Activated T-cell treated with anti-CD3 and anti-CD28 coated beads, Interleukin-2, amount 50 U/mL, for 24 hours (primary cell): ENCODE measurements at places on chromosomes 4 and X.
A peak's percentile ranks its signal among the peaks of the same experiment; 100 is the strongest.

DNA sequence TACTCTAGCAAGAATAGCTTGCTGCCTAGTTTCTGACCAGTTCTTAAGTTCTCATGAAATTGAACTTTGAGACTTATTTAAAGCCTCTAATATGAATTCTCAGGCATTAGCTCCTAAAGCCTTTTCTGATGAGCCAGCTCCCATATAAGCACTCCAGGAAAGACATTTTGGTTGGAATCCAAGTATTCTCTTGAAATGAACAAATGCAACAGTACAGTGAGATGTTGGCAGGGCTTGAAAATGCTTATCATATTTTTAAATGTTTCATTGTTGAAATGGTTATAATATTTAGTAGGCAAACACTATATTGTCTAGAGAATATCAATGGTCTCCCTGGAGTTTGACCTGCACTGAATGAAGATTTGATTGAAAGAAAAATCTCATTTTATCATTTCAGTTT lies 240.3 kb downstream of the ANK2 start:
- DNase-seq, result no peak

DNA sequence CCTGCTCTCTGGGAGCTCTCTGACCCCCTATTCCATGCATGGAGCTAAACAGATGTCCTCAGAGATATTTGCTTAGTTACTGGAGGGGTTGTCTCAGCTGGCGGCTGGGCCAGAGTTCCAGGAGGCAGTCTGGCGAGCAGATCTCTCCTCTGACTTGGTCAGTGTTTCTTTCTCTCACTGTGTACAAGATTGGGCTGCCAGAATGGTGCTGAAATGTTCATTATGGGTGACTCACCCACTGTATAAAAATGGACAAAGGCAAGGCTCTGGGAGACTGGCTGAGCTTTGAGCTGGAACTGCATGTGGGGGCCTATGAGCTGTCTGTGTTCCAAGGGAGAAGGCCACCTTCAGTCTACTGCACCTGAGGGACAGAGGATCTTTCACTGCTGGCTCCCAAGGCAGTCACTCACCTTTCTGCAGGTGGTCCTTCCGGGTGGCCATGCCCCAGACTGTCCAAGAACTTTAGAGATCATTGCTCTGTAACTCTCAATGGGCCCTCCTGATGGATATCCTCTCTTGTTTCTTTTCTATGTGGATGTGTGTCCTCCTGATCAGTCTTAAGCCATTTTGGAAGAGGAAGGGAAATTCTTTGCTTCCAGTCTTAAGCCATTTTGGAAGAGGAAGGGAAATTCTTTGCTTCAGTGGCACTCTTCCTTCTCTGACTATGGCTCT lies 88.2 kb downstream of the CFAP299 start:
- DNase-seq, result no peak

GRCh38 chr4:15809466-15809865 lies 31.3 kb downstream of the CD38 start:
- DNase-seq, result no peak

DNA sequence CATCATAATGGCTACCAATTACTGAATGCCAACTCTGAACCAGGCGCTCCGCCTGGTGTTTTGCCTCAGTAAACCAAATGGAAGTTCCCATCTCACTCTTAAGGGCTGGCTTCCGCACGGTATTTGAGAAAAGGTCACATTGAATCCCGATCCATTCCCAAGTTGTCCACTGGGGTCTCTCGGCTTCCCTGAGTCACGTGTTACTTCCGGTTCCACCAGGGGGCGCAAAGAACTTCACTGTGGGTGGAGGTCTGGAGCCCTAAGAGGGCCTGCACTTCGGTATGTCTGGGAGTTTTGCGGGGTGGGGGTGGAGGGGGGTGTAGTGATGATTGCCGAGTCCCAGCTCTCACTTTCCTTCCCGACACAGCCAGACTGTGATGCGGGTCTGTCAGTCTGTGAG lies 13.4 kb upstream of the NHS start:
- DNase-seq, result no peak

- DNase-seq, result no peak
Measured at GRCh38 chr4:156021298-156021697, 67.6 kb upstream of the CTSO start.

GRCh38 chrX:130393451-130394074 lies 8.1 kb upstream of the GPR119 start:
- DNase-seq, result no peak

DNA sequence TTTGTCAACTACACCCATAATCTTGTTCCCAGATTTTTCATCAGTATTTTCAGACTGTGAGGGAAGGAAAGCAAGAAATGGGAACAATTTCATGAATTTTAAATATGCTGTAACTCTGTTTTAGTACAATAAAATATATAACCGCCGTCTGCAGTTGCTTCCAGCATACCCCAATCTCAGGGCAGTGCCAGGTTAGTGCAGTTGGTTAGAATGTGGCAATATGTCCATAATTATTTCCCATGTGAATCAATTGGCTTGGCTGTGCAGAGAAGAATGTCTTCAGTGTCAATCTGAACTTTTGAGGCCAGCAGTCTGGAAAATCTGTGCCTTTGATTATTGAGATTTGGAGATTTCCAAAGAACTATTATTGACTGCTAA lies 5.0 kb upstream of the MMAA start:
- no peak for DNase-seq

GRCh38 chrX:108734426-108734825 lies 1.9 kb downstream of the IRS4 start:
- no peak for DNase-seq

DNA sequence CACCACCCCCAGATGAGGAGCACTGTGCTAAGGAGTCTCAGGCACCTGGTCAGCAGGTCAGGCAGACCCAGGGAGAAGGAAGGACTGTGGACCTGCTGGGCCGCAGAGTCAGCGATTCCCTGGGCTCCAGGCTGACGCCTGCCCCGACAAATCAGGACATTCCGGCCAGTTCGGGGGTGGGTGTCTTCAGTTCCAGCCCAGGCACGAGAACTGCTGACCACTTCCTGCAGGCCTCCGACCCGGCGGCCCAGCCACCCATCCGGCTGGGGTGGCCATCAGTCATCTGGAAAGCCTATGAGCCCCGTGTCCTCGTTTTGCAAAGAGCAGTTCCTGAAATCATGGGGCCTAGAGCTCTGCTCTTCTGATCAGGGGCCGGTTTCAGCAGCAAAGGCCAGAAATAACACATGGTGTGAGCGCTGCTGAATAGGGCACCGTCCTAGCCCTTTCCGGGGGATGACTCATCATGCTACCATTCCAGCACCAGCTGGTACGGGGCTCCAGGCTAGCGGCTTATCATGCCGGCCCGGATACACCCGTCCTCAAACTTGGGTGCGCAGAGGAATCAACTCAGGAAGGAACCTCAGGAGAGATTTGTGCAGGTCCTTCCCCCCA lies 7.8 kb upstream of the SH3TC1 start:
- no peak for DNase-seq

- DNase-seq, result no peak
Measured at GRCh38 chr4:139188648-139189416, 11.8 kb upstream of the ELF2 start.

DNA sequence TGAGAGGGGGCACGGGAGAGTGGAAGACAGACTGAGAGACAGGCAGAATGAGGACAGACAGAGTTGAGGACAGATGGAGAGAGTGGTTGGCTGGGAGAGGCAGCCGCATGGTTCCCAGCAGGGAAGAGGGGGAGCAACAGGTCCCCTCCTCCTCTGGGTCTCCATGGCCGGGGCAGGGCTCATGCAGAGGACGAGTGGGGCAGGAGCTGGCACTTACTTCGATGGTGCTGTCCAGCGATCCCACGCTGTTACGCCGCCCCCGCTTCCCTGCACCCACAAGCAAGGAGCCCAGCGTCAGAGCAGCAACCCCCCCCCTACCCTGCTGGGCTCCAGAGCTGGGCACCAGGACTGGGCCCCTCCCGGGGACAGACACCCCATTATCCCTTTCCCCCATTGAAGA lies 10.6 kb upstream of the KDM5C start:
- DNase-seq, result no peak

DNA sequence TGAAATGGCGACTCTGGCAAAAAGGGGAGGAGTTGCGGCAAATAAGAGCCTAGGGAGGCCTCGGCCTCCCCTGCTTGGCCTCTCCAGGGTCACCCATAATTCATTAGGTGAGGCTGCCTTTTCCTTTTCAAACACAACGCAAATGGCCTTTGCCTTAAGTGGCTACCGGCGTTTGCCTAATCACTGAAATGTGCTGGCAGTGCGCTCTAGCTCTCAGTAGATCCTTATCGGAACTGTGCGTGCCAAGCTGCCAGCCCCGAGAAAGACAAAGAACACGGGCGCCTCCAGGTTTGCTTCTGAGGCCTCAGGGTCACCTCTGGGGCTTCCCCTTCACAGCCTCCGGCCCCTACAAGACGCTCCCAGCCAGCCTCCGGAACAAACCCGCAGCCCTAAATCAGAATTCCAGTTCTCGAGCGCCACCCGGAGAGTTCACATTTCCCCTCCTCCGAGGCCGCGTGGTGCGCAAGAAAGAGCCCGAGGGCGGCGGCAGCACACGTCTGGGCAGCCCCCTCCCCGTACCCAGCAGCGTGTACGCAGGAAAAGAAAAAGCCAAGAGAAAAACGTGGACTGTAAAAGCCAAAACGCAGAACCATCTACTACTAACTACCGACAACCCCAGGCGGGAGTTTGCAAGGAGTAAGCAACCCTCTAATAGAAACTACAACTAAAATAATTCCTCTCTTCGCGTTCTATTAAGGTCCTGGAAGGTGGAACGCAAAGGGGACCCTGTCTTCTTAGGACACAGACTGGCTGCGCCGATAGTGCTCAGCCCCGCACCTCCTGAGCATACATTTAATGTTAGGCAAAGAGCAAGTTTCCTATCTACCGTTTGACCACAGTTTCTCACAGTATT lies 76.5 kb upstream of the BCOR start:
- peak; percentile 79 for DNase-seq

DNA sequence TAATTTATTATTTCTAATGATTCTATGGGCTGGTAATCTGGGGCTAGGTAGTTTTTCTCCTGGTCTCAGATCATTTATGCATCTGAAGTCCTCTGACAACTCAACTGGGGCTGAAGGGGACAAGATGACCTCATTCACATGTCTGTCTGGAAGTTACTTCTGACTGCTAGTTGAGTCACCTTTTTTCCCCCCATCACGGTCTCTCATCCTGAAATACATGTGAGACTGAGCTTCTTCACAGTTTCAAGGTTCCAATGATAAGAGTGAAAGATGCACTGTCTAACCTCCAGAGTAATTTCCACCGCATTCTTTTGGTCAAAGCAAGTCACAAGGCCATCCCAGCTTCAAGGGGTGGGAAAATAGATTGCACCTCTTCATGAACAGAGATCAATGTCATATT lies 356.7 kb upstream of the RPS6KA3 start:
- DNase-seq, result no peak

DNA sequence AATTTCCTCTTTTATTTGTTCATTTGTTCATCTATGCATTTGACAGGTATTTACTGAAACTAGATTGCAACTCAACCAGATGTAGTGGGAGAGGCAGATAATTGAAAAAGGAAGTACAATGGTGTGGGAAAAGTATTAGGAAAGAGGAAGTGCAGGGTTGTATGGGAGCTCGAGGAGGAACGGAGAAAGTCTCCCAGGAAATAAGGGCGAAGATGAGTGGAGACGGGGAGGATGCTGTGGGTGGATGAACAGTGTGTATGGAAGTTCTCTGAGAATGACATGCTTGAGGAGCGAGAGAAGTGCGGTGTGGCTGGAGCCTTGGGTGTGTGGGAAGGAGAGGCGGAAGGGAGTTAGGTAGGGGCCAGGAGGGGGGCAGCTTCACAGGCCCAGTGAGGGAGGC lies 87.5 kb upstream of the DHX15 start:
- no peak for DNase-seq

DNA sequence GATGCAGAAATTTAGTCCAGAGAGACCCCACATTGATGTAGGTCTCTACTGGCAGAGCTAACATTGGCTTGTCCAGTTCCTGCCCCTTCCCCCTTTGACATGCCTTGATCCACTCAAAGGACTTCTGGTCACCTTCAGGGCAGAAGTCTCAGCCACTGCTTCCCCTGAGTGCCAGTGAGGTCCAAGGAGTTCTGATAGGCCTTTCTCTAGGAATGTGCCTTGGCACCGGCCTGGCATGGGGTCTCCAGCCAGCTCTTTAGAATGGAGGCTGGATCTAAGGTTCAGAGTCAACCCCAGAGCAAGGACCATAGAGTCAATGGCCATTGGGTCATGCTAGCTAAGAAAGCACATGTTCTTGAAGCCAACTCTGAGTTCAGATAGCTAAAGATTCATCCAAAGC lies 88.6 kb upstream of the PJA1 start:
- no peak for DNase-seq

GRCh38 chr4:45453258-45453853 lies 670.5 kb downstream of the GABRG1 start:
- no peak for DNase-seq
